Cortex of kidney (tissue), 1 donor: ENCODE measurements at places on chromosomes 12 and 14.

DNA sequence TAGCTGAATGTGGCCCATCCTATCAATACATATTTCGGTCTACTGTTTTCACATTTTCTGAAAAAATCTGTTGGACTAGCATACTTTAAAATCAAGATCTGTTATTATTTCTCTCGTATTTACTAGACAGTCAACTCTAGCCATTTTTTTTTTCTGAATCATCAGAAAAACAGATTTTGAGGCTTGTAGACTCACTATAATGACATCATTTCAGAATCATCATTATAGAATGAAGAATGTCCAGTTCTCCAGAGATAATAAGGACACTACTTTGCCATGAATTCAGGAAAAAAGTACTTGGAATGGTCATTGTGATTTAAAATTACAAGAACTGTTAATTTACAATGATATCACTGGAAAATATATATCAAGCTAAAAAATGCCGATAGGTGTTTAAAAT lies 589.8 kb downstream of the KCNH5 start:
- no peak for DNase-seq

- no peak for DNase-seq
Observed at GRCh38 chr12:110546339-110546738, 36.8 kb downstream of the PPTC7 start.

GRCh38 chr14:101854366-101854765 lies 92.9 kb downstream of the PPP2R5C start:
- DNase-seq: no peak

DNA sequence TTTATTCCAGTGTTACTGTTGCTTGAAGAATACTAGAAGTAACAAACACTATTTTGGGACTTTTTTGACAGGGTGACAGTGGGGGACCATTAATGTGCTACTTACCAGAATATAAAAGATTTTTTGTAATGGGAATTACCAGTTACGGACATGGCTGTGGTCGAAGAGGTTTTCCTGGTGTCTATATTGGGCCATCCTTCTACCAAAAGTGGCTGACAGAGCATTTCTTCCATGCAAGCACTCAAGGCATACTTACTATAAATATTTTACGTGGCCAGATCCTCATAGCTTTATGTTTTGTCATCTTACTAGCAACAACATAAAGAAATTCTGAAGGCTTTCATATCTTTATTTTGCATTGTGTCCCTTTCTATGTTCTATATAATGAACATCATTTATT lies 44.5 kb downstream of the TMPRSS12 start:
- no peak for DNase-seq

DNA sequence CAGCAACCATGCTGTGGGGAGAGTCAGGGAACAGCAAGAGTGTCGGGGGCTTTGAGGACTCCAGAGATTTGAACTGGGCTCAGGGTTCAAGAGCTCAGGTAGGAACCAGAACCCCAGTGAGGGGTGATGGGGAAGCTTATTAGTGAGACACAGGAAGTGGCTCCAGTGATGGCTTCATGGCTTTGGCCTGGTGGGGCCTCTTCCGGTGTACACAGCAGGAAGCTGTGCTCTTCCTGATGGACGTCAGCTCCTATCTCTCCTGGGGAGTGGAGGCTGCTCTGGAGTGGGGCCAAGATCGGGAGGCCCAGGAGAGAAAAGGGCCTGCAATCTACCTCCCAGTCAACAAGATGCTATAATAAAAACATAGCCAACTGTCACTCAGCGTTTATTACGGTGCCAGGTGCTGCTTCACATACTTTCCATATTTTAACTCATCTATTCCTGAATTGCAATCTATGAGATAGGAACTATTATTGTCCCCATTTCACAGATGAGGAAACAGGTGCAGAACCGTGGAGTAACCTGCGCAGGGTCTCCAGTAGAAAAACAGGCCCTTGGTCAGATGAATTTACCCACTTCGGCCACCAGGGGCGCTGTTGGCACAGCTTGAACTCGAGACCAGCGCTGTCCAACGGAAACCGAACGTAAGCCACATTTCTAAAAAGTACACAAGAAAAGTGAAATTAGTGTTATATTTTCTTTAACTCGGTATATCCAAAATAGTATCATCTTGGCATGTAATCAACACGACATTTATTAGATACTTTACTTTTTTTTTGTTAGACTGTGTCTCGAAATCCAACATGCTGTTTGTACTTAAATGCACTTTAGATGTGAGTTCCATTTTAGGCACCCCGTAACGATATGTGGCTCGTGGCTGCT lies 63.6 kb upstream of the DLK1 start:
- no peak for DNase-seq

DNA sequence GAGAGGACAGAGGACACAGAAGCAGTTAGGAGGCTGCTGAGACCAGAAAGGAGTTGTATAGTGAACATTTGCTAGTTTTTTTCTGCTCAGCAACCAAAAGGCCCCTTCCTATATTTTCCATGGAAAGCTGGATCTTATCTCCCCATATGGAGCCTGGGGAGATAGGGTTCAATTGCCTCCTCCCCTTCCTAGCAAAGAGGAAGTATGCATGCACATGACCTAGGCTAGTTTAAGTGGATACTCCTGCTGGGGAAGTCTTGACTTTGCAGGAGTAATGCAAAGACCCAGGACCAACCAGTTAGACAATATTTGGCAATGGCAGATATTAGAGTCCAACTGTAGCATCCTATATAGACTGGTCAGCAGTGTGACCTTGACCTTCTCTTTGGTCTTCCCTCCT lies 15.1 kb downstream of the CHD8 start:
- no peak for DNase-seq

- no peak for DNase-seq
Observed at GRCh38 chr12:126762150-126762549, 1504.8 kb upstream of the TMEM132C start.

GRCh38 chr14:102225386-102225785 lies 79.6 kb downstream of the MOK start:
- DNase-seq: no peak

- no peak for DNase-seq
Observed at GRCh38 chr14:72771561-72771960, 122.3 kb downstream of the DPF3 start.

DNA sequence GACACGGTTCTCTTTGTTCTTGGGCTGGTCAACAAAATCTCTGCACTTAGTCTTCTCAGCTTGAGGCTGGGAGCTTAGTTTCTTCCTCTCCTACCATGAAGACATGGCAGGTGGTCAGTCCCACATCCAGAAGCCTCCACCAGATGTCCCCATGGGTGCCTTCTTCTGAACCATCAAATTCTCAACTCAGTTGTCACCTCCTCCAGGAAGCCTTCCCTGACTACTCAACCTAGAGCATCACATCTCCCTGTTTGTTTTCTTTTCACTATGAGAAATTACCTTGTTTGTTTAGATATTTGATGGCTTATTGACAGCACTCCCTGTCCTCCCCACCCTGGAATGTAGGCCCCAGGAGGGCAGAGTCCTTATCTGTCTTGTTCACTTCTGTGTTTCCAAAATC lies 84.4 kb downstream of the TBX5 start:
- DNase-seq: no peak

GRCh38 chr12:95014554-95014953 lies 11.1 kb upstream of the NDUFA12 start:
- no peak for DNase-seq

DNA sequence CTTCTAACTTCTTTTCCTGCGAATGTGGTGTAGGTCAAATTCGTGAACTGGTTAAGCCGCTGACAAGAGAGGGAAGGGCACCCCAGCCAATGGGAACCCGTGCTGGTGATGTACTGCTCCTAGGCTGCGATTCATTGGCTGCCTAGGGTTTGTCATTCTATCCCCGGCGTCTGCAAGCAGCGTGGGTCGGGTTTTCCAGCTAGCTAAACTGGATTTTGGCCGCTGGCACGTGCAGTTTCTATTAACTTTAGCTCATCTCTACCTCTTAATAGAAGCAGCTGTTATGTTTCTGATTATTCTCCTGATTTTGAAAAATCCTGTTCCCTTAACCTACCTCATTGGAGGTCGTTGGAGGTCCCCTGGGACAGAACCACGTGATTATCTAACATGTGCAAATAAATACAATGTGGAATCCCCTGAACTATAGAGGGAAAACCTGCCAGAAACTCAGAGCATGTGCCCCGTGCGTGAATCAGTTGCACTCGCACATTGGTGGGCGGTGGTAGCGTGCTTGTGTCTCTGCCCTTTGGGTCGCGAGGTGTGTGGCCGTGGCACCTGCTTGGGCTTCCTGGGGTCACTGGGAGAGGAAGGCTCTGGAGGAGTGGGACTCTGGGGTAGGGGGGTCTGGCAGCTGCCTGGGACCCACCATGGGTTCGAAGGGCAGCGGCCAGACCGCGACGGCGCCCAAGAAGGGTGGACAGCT lies 876 bp upstream of the PPM1A start:
- no peak for DNase-seq

- no peak for DNase-seq
Observed at GRCh38 chr14:69259527-69260189, at the start of gene GALNT16. TSS of gene GALNT16 (plus strand) at chr14:69260158. CDS start at chr14:69260291, 133 bp downstream.

DNA sequence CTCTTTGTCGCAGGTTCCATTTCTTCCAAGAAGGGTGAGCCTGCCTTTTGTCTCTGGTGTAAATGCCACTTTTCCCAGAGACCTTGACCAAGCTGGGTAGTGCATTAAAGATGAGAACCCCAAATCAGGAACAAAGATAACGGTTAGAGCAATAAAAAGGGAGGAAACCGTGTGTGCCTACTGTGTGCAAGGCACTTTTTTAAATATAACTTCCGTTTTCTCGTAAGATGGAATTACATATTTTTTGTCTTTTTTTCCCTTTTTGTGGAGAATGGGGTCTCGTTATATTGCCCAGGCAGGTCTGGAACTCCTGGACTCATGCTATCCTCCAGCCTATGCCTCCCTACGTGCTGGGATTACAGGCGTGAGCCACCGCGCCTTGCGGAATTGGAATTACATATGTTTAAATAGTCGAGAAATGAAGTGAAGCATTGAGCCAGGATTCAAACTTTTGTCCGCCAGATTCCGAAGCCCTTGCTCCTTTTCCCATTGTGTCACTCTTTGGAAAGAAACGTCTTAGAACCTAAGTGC lies 506 bp upstream of the NABP2 start:
- DNase-seq: no peak

DNA sequence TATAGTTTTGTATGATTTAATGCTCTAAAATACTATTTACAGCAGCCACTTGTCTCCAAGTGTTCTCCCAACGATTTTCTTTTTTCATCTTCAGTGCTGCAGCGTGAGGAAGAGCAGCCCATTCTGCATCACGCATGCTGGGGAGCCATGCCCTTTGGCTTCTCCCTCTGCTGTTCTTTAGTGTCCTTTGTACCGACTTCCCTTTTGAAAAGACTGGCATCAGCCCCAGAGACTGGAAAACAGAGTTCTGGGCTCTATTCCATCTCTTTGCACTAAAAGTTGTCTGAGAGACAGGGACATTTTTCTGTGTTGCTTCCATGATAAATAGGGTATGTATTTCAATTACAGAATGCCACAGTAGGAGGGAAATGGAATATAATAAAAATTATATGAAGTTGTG lies 105.1 kb downstream of the RERG start:
- DNase-seq: no peak

DNA sequence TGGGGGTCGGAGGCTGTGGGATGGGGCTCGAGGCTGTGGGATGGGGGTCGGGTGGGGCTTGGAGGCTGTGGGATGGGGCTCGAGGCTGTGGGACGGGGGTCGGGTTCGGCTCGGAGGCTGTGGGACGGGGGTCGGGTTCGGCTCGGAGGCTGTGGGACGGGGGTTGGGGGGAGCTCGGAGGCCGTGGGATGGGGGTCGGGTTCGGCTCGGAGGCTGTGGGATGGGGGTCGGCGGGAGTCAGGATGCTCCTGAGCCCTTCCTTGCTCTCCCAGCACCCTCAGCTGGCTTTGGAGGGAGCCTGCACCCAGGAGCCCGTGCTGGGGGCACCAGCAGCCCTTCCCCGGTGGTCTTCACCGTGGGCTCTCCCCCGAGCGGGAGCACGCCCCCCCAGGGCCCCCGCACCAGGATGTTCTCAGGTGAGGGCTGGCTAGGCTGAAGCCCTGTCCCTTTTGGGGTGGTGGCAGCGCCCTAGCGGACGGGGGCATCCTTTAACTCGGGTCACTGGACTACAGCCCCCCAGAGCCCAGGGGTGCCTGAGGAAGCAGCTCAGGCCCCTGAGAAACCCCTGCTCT lies 11.9 kb upstream of the PUS1 start:
- DNase-seq: no peak

- no peak for DNase-seq
Observed at GRCh38 chr12:53601296-53601847, 24.8 kb downstream of the ATF7 start.
